ENCODE measurements at places on chromosomes 1 and 21.
A peak's percentile ranks its signal among the peaks of the same experiment; 100 is the strongest.

GRCh38 chr1:240935920-240936319 lies 324.0 kb upstream of the GREM2 start:
- DNase-seq = no peak

DNA sequence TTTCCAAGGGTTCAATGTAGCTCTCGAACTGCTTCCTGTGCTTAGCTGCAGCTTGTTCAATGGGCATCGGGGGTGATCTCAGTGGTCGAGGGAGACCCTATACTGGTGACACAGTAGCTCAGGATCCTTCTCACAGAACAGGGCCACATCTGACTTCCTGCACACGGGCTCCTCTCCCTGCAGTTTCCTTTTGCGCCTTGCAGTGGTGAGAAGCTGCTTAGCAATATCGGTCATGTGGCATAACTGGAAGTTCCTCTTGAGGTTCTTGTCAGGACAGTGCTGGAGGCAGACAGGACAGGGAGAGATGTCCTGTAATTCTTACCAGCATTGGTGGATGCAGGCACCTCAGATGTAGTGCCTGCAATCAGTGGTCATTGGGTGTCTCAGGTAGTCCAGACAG lies 140.5 kb upstream of the MAP1LC3C start:
- DNase-seq = no peak

- no peak for DNase-seq
Measured at GRCh38 chr21:16455526-16455925, 725.7 kb downstream of the USP25 start.

GRCh38 chr1:3577300-3577699 lies 34.0 kb downstream of the MEGF6 start:
- DNase-seq = no peak

- no peak for DNase-seq
Measured at GRCh38 chr1:236998546-236998945, 5.7 kb downstream of the MT1HL1 start.

- no peak for DNase-seq
Measured at GRCh38 chr1:233261206-233261605, 34.3 kb downstream of the PCNX2 start.

- DNase-seq = no peak
Measured at GRCh38 chr1:75472089-75472970, 138.6 kb downstream of the SLC44A5 start.

DNA sequence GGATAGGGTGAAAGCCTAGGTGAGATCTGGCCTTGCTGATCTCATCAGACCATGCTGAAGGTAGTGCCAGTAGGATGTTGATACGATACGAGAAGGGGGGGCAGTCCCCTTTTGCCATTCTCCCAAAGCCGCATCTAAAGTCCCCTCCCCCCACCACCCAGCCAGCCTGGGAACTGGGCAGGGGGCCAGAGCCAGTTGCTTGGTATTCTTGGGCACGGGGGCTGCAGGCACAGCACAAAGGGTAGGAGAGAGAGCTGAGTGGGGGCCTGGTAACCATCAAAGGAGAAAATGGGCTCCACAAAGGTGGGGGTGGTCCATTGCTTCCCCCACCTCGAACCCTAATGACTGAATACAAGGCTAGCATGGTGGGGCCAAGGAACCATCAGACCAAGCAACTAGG lies 5.4 kb downstream of the PEA15 start:
- DNase-seq = no peak

GRCh38 chr1:167090314-167090942 lies at the start of gene GPA33:
TSS of gene GPA33 (minus strand) at chr1:167090377. CDS start at chr1:167090287, 90 bp downstream.
- DNase-seq = peak; percentile 43

GRCh38 chr1:180267211-180267561 lies 37.1 kb downstream of the LHX4 start:
- no peak for DNase-seq

GRCh38 chr21:46320331-46320801 lies 3.3 kb downstream of the C21orf58 start:
- no peak for DNase-seq

- no peak for DNase-seq
Measured at GRCh38 chr1:93967306-93967705, 58.1 kb upstream of the GCLM start.

- no peak for DNase-seq
Measured at GRCh38 chr1:62391369-62391971, 45.4 kb upstream of the USP1 start.

DNA sequence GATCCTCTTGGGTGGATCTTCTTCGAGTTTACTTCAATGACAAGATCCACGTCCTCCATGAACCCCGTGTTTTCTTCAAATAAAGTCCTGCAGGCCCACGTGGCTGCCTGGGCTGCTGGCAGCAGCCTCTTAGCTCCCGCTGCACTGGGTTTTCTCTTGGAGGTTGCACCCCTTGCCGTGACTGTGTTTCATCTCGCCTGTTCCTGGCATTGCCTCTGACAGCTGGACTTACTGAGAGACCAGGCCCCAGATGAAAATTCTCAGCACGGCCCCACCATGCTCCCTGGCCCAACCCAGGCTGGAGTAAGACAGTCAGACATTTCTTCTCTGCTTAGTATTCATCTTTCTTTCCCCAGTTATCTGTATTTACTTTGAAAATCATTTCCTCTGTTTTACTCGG lies 274.8 kb upstream of the RUNX1 start:
- DNase-seq = no peak

DNA sequence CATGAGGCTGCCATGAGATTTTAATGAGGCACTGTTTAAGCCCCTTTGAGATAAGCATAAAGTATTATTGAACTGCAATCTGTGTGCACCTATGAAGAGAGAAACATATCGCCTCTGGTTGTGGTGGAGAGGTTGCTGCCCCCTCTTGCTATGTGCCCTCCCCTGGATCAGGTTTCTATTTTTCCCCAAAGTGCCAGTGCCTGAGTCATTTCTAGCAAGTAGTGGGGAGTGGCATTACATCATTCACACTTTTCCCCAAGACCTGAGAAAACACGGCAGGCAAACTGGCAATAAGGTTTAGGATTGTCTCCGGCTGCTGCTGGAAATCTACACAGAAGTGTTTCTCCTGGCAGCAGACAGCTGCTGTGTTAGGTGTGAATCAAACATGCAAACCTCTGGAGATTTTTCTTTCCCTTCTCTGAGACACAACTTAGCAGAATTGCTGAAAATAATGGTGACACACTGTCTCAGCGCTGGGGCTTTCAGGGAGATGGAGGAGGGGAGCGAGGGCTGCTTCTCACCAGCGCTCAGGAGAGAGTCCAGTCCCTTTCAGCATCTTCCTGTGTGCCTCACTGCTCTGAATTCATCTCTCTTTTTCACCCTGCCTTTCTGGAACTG lies 13.7 kb upstream of the RGS16 start:
- DNase-seq = no peak

- DNase-seq = peak; percentile 13
Measured at GRCh38 chr1:48572646-48573258, 100.7 kb upstream of the SPATA6 start.

DNA sequence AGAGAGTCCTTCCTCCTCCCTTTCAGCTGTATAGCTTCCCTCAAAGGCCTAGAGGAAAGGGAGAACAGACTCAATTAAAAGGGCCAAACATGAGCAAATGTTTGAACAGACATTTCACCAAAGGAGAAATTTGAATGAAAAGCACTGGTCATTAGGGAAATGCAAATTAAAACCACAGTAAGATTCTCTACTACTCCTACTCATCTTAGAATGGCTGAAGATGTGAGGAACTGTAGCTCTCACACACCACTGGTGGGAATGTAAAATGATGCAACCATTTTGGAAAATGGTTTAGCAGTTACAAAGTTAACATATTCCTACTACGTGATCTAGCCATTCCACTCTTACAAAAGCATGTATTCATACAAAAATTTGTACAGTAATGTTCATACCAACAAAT lies 253.0 kb upstream of the HOOK1 start:
- no peak for DNase-seq

DNA sequence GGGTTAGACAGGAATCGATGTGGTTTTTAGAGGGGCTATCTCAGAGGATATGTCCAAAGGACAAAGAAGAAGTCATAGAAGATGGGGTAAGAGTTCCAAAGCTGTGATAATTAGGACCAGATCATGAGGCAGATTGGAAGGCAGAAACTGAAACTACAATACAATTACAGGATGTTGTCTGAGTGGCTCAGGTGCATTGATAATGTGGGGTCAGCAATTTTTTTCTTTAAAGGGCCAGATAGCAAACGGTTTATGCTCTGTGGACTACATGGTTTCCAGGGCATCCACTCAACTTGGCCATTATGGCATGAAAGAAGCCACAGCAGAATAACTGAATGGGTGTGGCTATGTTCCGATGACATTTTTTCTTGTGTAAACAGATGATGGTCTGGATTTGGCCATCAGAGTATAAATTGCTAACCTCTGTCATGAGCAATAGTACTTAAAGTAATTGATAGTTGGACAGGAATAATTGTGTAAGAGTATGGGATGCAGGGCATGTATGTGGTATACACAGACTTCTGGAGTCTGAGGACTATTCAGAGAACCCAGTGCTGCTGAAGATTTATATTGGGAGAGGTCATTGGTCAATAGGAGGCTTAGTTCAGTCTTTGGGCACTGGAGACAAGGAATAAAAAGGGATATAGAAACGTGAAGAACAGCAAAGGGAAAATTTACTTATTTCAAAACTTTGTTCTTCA lies 198.4 kb upstream of the ADGRL4 start:
- DNase-seq = no peak

DNA sequence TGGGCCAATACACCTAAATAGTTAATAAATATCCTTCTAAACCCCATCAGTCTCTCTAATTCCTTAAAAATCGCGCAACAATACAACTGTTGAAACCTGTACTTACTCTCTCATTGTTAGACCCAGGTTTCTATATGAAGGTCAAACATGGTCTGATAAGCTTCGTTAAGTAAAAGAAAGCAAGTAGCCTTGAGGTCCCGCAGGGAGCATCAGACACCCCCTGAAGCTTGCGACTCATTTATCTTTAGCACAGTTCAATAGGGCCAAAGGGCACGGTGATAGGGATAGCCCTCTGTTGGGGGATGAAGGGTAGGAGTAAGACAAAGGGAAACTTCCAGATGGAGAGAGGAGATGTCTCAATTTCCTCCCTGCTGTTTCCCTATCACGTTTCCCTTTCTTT lies 27.3 kb upstream of the THEM4 start:
- DNase-seq = no peak

- DNase-seq = no peak
Measured at GRCh38 chr1:72937905-72938304, 655.6 kb upstream of the NEGR1 start.

DNA sequence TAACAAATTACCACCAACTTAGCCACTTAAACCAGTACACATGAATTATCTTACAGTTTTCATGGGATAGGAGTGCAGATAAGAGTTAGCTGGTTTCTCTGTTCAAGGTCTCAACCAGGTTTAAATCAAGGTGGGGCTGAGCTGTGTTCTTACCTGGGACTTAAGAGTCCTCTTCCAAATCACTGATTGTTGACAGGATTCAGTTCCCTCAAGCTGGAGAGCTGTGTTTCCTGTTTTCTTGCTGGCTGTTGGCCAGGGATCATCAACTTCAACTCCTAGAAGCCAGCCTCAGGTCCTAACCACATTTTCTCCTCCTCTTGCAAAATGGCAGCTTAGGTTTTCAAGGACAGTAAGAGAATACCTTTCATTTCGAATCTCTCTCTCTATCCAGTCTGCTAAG lies 123.8 kb upstream of the CHRM3 start:
- no peak for DNase-seq

DNA sequence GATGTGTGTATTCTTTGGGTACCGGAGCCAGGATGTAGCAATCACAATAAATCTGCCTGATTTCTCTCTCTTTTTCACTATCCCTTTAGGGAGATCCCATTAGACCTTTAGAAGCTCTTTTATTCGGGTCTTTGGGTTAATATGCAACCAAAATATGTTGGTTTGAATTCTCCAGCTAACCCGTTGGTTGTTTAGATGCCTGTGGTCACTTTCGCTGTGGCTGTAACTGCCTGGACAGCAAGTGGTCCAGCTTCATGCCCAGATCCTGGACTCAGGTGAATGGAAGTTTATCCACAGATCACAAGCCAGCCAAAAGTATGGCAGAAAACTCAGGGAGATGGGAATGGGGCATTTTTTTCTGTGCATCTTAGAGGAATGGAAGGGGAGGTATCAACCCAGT lies 12.3 kb downstream of the KAZN start:
- no peak for DNase-seq

DNA sequence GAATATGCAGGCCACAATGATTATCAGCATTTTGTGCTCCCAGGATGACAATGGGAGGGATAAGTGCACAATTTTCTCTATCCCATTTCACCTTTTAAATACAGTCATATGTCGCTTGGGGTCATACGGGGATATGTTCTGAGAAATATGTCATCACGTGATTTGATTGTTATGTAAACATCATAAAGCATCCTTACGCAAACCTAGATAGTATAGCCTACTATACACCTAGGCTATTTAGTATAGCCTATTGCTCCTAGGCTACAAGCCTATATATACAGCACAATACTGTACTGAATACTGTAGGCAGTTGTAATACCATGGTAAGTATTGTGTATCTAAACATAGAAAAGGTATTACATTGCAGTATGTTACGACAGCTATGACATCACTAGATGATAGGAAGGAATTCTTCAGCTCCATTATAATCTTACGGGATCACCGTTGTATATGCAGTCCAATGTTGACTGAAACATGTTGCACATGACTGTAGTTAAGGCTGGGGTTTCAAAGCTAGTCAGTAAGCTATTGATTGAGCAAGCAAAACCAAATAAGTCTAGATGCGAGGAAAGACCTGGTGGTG lies 18.9 kb downstream of the RUSC1 start:
- no peak for DNase-seq

DNA sequence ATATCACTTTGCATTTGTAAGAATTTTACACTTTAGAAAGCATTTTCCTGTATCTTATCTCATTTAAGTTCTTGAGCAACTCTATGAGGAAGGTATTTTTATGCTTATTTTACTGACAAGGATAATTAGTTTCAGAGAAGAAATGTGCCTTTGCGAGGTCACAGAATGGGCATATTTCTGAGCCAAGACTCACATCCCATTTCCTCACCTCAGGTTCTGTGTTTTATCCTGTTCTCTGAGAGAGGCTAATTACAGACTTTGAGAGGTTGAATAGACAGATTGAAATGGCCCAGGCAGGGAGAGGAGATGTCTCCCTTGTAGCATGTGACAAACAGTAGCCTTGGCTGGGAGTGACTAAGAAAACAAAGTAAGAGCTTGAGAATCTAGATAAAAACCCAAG lies 39.1 kb upstream of the ZC3H11B start:
- DNase-seq = no peak

GRCh38 chr1:43293176-43293575 lies 7.6 kb upstream of the TIE1 start:
- DNase-seq = no peak

- peak; percentile 54 for DNase-seq
Measured at GRCh38 chr1:17207046-17207445, 2.1 kb downstream of the PADI1 start.

- DNase-seq = no peak
Measured at GRCh38 chr1:176195547-176195946, 11.5 kb downstream of the COP1 start.

- no peak for DNase-seq
Measured at GRCh38 chr1:23148084-23148483, 20.6 kb downstream of the LUZP1 start.

DNA sequence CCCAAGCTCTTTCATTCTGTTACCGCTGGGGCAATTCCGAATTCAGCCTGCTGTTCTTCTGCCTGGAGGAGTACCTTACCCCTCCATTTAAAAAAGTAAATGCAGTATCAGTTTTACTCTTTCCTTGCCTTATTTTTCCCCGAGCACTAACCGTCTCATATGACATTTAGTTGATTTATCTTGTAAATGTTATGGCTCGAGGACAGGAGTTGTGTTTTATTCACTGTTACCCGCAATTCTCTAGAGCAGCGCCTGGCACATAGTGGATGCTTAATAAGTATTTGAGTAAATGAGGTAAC lies 425 bp upstream of the TADA1 start:
- DNase-seq = no peak

Data from CD4-positive, alpha-beta T cell treated with Interferon gamma for 1 hour (primary cell).